ENCODE measurements at places on chromosomes 4 and X.

DNA sequence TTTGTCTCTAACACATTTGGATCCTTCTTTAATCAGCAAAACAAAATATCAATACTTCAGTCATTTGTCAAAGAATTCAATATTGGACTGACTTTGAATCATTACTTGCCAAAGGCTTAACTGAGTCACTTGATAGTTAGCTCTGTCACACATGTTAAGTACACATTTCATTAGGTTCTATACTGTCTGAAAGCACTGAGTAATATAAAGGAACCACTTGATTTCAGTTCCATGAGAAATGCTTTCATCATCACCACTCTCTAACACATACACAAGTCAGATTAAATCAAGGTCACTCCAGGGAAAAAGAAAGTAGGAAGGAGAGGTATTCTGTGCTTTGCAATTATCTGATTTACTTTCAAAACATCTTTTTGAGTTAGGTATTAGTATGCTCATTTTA is 1233.1 kb downstream of the C4orf33 start:
- DNase-seq: no peak

DNA sequence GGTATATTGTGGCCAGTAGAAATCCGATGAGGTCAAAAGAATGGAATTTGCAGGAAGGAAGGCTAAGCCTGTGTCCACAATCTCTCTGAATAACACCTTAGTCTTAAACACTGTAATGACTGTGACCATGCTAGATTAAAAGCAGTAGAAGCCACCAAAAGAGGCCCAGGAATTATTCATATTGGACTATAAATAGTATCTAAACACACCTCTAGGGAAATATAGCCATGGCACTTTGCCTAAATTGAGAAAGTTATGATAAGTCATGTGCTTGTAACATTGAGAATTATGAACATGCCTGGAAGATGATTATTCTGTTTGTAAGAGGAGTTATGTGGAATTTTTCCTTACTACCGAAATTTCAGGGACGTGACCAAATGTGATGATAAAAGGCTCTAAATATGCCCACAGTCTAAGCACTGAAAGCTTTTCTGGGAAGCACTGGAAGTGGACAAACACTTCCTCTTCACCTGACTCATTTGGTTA is 298.5 kb downstream of the KCTD8 start:
- DNase-seq: no peak

GRCh38 chr4:8504279-8505007 is 63.9 kb downstream of the TRMT44 start:
- DNase-seq: peak; percentile 29

DNA sequence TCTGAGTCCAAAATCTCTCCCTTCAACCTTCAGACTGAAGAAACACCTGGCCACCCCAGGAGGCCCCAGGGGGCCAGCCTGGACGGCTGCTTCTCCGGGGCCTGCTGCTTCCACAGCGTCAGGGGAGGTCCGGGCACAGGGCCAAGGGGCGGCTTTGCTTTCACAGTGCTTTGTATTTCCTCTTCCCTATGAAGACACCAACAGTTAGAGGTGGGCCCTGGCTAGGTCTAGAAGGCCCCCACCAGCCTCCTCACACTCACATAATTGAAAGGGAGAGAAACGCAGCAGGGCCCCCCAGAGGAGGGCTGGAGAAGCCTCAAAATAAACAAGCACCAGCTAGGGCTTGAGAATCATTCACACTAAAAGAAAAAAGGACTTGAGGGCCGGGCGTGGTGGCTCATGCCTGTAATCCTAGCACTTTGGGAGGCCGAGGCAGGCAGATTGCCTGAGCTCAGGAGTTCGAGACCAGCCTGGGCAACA is 17.8 kb downstream of the SCD5 start:
- peak; percentile 48 for DNase-seq

GRCh38 chr4:153089742-153090141 is 114.5 kb upstream of the TRIM2 start:
- no peak for DNase-seq

DNA sequence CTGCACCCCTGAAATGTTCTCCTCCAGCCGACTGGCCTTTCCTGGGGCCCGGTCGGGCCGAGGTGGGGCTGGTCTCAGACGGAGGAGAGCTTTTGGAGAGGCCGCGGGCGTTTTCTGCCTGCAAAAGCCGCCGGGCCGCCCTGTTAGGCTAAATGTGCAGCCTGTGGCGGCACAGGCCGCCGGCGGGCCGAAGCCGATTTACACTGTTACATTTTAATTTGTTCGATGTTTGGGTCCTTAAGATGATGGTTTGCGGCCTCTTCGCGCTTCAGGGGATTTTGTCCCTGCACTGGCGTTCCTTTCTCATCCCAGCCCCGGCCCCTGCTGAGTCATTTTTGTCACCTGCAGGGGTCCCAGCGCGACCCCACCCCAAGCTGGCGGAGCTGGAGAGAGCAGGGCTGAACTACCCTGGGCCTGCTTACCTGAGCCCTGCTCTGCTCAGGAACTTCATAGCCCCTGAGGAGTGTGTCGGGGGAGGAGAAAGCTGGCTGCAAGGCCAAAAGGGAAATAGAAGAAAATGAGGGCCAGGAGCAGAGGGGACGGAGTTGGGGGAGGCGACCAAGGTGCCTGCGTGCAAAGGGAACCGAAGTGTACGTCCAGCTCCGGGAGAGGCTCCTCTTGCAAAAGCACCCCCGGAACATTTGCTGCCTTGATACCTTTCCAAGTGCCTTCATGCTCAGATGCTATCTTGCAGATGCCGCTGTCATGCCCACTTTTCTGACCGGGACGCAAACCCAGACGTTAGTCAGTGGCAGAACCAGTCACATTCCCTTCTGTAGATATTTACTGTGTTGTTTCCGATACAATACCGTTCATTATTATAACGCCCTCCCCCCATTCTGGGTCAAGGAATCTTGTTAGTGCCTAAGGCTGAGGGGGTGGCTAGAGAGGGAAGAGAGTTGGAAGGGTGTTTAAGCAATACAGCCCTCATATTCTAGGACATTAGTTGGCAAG is 977 bp upstream of the RBBP7 start:
- no peak for DNase-seq

DNA sequence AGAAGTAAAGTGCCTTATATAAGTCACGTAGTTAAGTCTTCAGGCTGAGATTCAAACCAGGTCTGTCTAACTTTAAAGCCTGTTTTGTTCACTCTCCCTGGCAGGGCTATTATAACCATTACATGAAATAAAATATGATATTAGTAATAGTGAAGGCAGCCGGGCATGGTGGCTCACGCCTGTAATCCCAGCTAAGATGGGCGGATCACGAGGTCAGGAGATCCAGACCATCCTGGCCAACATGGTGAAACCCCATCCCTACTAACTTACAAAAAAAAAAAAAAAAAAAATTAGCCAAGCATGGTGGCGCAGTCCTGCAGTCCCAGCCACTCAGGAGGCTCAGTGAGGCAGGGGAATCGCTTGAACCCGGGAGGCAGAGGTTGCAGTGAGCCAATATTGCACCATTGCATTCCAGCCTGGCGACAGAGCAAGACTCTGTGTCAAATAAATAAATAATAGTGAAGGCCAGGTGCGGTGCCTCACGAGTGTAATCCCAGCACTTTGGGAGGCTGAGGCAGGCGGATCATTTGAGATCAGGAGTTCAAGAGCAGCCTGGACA is 22.1 kb upstream of the SOWAHD start:
- DNase-seq: no peak

DNA sequence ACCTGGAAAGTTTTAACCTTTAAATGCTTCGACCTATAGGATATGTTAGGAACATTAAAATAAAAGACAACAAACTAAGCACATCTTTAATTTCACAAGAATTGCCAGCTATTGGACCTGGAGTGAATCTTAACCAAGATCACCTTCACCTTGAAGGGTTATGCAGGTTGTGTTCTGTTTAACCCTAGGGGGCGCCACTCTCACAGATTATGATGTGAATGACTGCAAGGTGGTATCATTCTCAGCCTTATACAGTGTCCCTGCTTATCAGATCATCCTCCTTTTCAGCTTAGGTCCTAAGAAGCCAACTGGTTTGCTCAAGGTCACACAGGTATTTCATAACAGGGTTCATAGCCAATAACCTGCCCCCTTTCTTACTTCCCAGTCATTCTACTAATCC is 23.5 kb downstream of the INTS6L start:
- no peak for DNase-seq

DNA sequence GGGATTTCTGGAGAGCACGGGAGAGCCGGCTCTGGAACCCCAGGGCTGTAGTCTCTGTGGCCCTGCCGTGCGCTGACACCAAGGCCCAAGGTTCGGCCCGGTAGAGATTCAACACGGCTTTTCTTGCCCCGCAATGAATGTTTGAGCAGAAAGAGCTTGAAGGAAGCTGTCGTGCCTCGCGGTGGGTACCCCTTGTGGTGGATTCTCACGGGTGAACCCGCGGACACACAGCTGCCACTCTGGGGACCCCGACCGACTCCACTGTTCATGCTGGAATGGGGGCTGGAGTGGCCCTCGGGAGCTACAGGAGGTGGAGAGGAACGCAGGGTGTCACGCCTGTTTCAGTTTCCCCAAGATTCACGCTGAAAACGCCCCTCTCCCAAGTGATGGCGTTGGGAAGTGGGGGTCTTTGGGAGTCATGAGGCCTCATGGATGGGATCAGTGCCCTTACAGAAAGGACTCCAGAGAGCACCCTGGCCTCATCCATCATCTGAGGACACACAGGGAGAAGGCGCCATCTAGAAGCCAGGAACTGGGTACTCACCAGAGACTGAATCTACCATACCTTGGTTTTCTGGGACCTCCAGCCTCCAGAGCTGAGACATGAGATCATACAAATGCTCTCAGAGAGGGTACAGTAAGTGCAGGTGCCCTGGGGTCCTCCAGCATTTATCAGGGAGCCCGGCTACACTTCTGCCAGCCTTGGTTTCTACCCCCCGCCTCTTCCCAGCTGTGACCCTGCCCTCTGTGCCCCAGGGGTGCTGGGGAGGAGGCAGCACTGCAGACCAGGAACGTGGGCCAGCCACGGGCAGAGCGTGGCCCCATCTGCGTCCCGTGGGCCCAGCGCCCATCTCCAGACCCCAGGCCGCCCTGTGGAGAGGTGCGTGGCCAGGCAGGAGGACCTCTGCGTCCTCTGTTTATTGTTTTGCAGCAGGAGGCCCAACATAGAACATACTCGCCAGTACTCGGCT is 6.4 kb downstream of the SLC25A6 start:
- DNase-seq: no peak

- DNase-seq: no peak
Measured at GRCh38 chrX:71144651-71145050, at the start of gene NLGN3. Gene NLGN3 (plus strand): TSS chrX:71144841. CDS start chrX:71147750, 2,909 bp downstream.

- DNase-seq: peak; percentile 58
Measured at GRCh38 chr4:185004562-185005218, 13.6 kb upstream of the HELT start.

DNA sequence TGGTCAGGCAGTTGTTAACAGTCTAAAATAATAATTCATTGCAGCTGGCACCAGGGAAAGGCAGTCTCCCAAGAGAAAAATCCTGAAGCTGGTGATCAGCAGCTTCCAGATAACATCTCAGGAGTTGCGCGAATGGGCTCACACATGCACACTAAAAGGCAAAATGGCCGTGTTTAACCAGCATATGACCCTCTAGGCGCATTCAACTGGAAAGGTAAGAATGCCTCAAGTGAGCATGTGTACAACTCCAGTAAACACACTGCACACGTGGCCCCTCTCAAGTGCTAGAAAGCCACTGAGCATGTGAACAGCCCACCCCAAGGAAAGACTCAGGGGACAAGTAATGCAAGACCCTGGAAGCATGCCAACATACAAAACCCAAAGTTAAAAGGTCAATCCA is 33.1 kb downstream of the STPG2 start:
- DNase-seq: no peak

GRCh38 chr4:155707251-155707650 is 40.6 kb downstream of the GUCY1A1 start:
- DNase-seq: no peak

DNA sequence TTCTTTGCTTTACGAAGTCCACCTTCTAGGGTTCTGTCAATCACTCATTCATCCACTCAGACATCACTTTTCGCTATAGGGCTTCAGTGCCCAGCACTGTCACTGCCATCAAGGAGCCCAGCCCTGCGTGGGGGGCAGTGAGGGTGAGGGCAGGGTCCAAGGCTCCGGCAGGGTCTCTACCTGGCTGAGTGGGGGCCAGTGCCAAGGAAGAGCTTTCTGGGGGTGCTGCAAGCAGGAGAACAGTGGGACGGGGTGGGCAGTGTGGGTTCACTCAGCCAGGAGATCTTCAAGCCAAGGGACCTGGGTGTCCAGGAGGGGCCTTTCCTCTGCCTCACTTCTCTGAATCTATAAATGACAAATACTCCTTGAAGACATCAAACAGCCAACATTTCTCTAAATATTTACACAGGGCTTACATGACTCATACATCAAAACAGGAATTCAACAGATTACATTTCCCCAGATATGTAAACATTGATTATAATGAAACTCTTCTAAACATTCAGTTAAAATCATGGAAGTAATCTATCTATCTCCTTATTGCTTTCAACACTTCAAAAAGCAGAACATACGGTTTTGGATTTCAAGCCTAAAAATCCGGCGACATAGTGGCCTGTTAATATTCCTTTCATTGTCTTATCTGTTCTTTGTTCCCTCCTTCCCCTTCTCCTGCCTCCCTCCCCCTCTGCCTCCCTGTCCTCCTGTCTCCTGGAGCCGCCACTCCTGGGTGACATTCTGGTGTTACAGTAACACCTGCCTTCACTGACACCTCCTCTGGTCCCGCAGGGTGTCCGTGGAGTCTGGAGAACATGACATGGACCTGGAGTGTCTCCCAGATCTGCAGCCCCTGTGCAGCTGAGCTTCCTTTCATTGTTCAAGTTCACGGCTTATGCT is 94.4 kb upstream of the ADRA2C start:
- DNase-seq: no peak

DNA sequence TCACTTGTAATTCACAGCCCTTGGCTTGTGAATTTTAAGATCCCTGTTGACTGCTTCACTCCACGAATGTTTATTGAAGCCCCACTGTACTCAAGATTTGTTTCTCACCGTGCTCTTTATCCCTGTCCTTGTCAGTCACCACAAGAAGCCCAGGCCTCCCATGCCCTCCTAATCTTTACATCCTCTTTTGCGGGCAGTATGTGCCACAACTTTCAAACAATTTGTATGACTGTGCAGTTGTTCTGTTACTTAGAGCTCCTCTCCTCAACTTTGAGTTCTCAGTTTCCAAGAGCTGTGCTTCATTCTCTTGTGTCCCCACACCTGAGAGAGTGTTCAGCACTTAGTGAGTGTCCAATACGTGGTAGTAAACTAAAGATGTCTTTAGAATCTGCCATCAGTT is 467.7 kb downstream of the NKX6-1 start:
- no peak for DNase-seq

- DNase-seq: no peak
Measured at GRCh38 chrX:20362268-20363267, 95.9 kb upstream of the RPS6KA3 start.

GRCh38 chr4:156295676-156296195 is 342.1 kb upstream of the CTSO start:
- DNase-seq: no peak
